ENCODE measurements at places on chromosomes 5 and 9. TPM values are rescaled to one million over a fixed set of nuclear protein-coding genes. Genes with fewer than 3 reads are reported as not detected.

AGXT2 gene
- total RNA-seq, result not detected

IL33 gene
- total RNA-seq, result not detected

C7 gene
- total RNA-seq, result not detected

TRIM14 gene
- total RNA-seq, result 16.4 TPM

SLC6A7 gene
- total RNA-seq, result 0.10 TPM

SPINK6 gene
- total RNA-seq, result not detected

MZB1 gene
- 2.9 TPM for total RNA-seq

HBEGF gene
- total RNA-seq, result 80.5 TPM
